ENCODE measurements at places on chromosomes 12 and 14.

GRCh38 chr14:101491841-101492240 lies 69.5 kb upstream of the DIO3 start:
- DNase-seq: no peak

DNA sequence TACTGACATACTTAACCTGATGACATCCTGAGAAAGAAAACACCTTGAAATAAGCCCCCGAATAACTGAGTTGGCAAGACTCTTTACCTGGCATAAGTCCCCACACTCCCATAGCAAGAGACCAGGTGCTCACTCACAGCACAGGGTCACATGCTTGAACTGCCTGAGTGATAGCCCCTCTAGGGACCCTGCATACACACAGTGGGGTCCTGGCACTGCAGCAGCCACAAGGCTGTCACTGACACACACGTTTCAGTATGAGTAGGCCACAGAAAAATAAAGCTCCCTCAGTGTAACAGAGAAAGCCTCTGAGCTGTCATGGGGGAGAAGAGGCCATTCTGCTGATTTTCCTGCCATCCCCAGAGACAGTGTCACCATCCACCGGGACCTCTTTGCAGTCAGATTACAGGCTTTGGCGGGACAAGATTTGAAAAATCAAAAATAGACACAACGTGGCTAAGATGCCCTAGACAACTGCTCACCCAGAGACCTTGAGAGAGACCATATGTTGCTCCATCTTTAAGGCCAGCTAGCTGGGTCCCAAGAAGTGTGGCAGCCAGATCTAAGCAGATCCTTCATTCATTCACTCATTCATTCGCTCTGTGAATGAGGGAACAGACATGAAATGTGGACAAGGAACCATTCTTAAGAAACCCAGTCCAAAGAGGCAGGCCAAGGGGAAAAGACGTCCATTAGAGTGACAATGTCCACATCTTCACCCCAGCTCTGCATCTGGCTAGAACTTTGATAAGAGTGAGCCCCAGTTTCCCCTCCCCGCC lies 1.6 kb downstream of the SCARB1 start:
- no peak for DNase-seq

DNA sequence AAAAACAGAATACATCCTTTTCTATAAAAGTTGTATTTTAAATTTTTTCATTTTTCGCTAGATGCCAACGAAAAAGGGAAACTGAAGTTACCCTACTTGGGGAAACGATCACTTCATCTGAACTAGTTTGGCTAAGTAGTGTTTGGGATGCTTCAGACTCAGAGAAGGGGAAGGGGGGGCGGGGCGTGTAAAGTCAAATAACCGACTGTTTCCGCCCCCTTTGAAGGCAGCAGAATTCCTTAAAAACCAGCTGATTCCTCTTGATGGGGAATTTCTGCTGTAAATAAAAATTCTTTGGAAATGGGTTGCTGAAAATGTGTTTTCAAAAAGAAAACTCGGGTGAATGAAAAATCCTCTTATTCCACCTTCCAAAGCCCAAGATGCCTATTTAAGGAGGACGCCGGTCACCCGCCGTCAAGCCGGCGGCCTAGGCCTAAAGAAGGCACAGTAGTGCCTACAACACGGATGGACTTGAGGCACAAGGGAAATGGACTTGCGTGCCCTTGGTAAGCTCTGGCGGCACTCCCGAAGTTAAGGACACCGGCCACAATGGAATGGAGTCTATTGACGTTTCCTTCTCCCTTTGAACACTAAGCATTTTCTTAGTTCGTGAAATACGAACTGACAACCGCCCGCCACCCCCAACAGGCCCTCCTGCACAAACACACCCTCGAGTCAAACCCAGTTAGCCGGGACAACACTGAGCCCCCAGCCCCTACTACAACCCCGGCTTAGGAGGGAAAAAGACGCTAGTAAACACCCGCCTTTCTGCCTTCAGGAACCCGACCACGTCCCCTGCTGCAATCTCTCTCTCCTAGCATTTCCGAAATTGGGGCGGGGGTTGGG lies 1.9 kb downstream of the ATXN2 start:
- DNase-seq: peak; percentile 13

GRCh38 chr12:92640691-92641090 lies 62.1 kb upstream of the PLEKHG7 start:
- no peak for DNase-seq

DNA sequence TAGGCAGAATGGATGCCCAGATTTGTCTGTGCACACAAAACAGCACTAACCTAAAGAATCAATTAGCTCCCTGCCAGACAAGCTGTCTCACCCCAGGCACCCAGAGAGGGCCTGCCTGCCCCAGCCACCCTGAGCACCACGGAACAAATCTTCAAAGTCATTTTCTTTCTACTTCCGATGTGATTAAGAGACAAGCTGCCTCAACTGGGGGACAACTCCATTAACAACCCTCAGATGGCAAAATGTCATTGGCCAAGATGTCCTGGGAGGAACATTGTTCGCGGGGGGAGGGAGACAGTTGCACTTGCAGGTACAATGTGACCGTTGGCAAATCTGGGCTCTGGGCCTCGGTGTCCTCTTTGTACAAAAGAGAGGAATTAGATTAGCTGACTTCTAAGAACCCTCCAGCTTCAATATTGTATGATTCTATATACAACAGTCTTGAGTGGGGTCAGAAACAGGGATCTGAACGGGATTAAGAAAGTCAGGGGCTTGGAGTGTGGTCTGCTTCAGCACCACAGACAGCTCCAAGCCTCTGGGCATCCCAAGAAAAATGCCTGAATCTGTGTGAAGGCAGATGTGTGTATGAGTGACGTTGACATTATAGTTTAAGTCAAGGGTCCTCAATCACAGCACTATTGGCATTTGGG lies 42.8 kb upstream of the CMKLR1 start:
- DNase-seq: no peak

- DNase-seq: no peak
Measured at GRCh38 chr12:54661048-54661447, 12.9 kb upstream of the DCD start.

DNA sequence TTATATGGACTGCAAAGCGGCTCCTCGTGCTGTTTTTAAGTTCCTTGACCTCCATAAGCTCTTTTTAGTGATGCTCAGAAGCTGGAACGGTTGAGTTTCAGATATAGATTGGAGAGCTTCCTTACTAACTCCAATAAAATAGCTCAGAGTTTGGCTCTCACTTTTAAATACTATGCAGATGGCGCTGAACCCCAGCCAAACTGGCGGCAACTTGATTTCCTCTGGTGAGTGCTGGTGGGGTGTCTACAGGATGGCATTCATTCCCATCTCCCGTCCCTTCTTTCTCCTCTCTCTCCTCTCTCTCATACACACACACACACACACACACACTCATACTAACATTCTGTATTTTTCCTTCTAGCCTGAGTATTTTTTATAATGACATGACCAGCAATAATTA lies 346.3 kb downstream of the ETNK1 start:
- no peak for DNase-seq

DNA sequence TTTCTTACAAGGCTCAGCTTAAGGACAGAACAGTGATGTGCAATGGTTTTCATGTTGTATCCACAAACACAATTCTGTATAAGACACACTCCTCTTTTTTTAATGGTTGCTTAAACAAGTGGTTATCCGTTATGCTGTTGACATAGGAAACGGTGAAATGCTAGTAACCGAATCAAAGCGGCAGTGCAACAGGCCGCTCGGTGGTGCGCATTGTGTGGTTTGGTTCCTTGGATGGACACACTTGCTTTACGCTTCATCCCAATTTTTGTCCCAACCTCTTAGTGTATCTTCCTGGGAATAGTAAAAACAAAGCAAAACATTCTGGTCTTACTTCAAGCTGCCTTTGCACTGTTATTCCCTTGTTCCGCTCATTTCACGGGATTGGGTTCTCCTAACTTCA lies 650 bp upstream of the PTGER2 start:
- DNase-seq: no peak

DNA sequence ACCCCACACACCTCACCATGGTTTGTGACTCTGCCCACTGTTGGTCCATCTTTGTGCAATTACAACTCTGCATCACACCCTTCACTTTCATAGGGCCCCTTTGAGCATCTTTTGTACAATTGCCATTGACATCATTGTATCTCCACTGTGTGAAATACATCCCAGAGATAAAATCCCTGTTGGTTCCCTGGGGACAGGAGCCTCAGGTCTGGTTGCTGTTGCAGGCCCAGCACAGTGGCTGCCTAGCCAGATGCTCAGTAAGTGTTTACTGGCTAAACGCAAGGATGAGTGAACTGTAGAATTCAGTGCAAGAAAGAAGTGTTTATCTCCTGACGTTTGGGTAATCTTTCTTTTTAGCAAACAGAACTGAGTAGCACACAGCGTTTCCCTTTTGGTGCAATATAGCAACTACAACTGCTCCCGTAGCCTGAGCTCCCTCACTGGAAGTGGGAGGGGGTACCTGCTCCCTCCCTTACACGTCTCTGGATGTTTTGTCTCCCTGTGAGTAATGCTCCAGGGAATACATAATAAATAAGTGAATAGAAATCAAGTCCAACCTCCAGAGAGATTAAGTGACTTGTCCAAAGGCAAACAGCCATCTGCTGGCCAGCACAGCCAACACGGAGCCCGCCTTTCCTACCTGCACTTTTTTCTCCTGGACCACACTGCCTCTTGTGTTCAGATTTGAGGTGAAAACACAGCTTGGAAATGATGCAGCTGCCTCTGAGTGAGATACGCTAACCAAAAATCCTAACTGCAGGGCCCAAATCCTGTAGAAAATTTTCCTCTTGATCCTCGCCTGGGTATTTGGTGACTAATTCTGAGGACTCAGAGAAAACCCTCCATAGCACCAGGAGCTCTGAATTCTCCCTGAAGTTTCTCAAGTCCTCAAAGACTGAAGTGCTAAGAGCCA lies 27.4 kb downstream of the GALNT16 start:
- DNase-seq: no peak

- DNase-seq: peak; percentile 71
Measured at GRCh38 chr12:124771462-124772288, 92.0 kb downstream of the SCARB1 start.

DNA sequence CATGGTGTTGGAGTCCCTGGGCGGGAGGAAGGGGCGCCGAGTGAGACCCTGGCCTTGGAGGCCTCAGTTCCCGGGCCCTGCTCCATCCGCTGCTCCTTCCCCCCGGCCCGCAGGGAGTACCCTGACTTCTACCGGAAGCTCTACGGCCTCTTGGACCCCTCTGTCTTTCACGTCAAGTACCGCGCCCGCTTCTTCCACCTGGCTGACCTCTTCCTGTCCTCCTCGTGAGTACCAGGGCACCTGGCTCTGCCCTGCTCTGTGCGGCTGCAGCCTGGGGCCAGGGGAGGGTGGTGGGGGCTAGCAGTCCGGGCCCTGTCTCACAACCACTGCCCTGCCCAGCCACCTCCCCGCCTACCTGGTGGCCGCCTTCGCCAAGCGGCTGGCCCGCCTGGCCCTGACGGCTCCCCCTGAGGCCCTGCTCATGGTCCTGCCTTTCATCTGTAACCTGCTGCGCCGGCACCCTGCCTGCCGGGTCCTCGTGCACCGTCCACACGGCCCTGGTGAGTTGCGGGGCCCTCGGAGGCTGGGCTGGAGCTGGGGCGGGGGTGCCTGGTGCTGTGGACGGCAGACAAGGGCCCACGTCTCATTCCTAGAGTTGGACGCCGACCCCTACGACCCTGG lies 7.0 kb downstream of the NOC4L start:
- DNase-seq: no peak

GRCh38 chr14:100586153-100586402 lies 1.1 kb downstream of the BEGAIN start:
- DNase-seq: no peak

GRCh38 chr12:109767991-109768900 lies 54.6 kb downstream of the FAM222A start:
- no peak for DNase-seq

GRCh38 chr12:132453361-132454192 lies 36.4 kb upstream of the FBRSL1 start:
- no peak for DNase-seq

GRCh38 chr12:29616664-29617406 lies 119.3 kb upstream of the OVCH1 start:
- DNase-seq: no peak

GRCh38 chr12:46825591-46826414 lies at the start of gene SLC38A4:
Gene SLC38A4, minus strand, starts transcription at chr12:46825997. Its CDS starts 32,926 bp downstream, at chr12:46793071.
- DNase-seq: no peak

GRCh38 chr12:120170631-120171030 lies 23.9 kb downstream of the GCN1 start:
- no peak for DNase-seq

DNA sequence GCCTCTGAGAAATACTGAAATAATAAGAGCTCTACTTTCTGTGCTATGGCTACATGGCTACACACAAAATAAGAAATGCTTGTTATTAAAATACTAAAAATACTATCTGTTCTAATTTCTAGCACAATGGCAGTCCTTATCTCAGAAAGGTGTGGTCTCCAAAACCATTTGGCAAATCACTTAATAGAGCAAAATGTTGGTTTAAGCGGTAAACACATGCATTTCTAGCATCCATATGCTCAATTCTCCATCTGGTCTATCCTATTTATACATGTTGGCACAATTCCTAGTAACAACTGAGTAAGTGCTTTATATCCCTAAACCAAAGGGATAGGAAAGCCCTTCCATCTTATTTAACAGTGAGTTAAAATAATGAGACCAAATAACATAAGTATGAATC lies 107.0 kb downstream of the PAPLN start:
- no peak for DNase-seq

GRCh38 chr12:132617822-132618682 lies 524 bp upstream of the P2RX2 start:
- DNase-seq: no peak

DNA sequence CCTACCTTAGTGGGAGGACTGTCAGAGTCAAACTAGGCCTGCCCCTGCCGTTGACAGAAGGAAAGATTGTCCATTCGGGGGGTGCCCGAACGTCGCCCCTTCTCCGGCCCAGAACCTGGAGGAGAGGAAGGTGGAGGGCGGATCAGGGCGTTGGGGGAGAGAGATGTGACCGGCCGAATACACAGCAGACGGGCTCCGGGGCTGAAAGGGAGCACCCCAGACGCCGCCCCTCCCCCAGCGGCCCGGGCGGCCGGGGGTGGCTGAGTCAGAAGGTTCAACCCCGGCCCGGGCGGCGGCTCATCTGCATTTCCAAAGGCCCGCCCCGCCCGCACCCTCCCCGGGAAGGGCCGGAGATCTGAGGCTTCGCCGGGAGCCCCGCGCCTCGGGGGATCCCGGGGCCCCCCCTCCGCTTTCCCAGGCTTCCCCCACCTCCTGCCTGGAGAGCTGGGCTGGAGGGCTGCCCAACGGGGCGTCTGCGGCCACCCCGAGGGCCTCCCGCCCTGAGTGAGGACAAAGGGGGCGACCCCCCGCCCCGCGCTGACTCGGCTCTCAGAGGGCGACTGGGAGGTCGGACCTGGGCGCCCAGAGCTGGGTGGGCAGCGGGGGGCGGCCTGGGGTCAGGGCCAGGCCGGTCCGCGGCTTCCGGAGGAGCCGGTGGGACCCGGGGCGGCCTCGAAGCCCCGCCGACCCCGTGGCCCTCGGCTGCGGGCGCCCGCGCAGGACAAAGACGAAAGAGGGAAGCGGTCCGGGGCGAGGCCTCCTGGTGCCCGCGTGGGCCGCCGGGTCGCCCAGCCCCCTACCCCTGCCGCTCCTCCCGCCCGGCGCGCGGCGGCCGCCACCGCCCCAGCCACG lies 3.7 kb upstream of the SETD1B start:
- DNase-seq: peak; percentile 83
